ENCODE measurements at places on chromosomes 11 and 22. TPM values are rescaled to one million over a fixed set of nuclear protein-coding genes. Genes with fewer than 3 reads are reported as not detected.

Gene SAA1
- 7.1 TPM for total RNA-seq

Gene RIMBP3C
- total RNA-seq: not detected

Gene LGALS12
- 0.72 TPM for total RNA-seq

Gene NPTXR
- total RNA-seq: 23.4 TPM

Gene TRIM48
- total RNA-seq: not detected

Measured in left ventricle myocardium superior (tissue), 1 donor.